Activated T-cell treated with anti-CD3 and anti-CD28 coated beads, Interleukin-2, amount 50 U/mL, for 24 hours (primary cell): ENCODE measurements at places on chromosomes 3 and 15.

DNA sequence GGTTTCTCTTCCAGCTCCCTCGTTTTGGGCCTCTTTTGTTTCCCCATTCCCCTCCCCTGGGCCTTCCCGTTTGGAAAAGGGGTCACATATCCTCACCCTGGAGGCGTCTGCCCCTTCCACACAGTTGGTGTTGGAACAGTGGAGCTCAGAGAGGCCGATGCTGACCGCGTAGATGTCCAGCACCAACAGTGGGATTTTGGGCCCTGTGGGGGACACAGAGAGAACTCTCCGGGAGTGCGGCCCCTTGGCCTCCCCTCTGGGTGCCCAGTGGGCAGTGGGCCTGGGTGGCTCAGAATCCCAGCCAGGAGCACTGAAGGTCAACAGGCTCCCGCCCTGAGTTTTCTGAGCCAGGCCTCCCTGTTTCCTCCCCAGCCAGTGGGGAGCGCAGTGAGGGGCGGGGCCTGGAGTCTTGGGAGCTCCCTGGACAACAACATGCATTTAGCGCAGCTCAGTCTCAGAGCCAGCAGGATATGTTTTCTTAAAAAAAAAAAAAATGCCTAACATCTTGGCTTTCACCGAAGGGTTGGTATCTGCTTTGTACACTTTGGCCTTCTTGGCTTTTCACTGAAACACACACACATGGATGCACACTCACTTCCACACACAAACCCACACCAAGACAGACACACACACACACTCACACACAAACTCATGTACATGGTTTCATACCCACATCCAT lies 670 bp upstream of the ISLR start:
- DNase-seq: no peak

DNA sequence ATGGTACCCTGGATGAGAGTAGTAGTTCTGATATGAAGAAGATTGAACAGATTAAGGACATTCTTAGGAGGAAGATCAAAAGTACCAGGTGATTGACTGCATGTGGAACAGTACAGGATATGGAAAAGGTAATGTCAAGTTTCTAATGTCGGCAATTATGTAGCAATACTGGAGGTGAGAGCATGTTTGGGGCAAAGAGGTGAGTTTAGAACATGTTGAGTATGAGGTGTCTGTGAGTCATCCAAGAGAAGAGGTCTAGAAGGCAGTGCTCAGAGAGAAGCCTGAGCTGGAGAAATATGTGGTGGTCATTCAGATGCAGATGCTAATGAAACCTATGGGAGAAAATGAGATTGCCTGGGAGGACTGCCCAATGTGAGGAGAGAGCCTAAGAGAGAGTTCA lies 305.6 kb downstream of the ZBTB20 start:
- DNase-seq: no peak

DNA sequence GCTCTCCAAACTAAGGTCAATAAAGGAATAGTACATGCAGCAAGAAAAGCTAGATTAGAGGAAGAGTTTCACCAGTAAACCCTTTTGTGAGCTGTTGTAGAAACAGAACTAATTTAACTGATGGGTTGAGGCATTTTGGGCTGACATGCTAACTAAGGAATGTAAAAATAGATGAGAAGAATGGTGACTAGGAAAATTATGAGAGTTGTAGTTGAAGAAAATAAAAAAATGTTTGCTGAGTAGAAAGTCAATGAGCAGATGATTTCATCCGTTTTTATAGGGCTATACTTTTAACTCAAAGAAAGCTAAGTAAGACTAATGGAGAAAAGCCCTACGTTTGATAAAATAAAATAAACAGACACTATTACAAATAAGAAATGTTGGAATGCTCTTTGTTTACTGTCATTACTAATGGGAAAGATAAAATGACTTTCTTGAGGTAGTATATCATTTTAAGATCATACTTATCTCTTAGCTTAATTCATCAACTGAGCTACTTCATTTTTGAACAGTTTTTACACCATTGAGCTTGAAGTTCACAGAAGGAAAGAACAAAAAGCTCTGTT lies 209.4 kb upstream of the DPH6 start:
- no peak for DNase-seq

GRCh38 chr3:153144779-153145178 lies 17.2 kb upstream of the RAP2B start:
- no peak for DNase-seq

DNA sequence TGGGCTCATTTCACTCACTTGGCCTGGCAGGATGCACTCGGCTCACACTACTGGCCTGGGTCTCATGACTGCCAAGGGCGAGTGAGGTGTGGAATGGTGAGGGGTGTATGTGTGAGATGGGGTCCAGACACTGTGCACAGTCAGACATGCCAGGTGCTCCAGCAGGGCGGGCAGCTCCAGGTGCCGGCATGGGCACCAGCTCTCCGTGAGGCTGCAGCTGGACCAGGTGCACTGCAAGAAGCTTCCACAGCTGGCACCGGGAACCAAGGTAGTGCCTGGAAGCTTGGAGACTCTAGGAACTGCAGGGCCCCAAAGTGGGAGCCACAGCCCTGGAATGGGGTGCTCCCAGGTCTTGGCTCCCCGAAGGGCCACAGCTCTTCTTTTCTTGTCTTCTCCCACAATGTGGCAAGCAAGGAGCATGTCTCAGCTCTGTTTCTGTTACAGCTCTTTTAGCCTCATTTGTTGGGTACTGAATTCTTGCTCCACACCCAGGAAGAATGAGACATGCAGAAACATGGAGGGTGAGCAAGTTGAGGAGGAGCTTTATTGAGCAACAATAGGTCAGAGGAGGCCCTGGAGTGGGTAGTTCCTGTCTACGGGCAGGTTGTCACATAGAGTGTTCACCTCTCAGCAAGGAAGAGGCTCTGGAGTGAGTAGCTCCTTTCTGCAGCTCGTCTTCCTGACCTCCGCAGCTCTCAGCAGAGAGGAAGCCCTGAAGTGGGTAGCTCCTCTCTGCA lies 762.8 kb downstream of the CADM2 start:
- no peak for DNase-seq

DNA sequence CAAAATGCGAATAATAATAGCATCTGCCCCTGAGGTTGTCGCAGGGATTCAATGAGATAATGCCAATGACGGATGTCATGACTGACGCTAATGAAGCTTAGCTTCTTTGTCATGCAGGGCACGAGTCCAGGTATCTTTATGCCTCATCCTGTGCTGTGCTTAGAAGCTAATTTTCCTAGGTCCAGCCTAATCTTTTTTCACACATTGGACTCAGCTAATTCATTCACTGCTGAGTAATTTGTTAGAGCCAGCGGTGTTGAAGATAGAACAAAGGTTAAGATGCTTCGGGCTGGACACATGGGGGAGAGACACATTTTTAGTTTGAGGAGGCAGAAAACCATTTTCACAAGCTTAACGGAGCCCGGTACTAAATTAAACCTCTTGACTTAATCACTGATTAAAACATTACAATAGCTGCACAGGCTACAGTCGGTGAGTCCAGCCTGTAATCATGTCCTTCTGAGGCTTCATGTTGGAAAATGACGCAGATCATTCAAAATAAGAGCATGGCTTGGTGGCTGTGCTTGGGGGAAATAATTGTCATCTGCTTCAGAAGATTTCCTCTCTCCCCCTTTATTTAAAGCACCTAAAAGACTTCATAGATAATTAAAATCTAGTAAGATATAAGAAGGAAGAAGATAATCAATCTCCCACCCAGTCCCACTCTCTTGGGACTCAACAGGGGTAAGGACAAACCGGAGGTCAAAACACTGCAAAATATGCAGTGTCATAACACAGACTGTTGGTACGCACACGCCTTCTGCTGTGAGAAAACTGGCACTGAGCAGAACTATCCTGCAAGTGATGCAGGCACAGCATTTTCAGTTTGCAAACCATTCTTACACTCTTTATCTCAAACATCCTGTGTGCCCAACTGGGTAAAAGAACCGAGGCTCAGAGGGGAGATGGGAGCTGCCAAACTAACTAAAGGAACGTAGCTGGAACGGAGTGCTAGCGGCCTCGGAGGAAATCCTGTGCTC lies 3.3 kb upstream of the CCDC174 start:
- DNase-seq: no peak

DNA sequence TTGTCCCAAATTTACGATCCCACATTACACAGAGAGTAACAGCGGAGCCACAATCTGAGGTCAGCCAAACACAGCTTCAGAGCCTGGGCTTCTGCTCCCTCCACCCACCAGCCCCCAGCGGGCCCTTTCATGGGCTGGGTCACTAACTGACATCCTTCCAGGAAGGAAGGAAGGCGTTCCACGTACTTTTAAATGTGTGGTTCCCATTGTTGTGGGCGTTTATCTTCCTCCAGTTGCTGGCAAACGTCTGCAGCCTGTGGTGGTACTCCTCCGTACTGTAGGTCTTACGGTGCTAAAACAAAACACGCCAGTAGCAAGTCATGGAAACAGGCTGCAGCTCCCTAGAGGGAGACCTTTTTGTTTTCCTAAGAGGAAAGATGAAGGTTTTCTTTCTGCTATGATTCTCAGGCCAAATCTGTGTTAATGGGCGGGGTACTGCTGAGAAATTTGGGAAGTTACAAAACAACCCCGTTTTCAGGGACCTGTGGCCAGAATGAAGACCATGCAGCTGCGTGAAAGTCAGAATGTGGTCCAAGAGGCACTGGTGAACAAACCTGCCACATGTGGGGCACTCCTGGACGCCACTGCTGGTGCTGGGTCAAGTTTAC lies 7.6 kb downstream of the CTSH start:
- no peak for DNase-seq

DNA sequence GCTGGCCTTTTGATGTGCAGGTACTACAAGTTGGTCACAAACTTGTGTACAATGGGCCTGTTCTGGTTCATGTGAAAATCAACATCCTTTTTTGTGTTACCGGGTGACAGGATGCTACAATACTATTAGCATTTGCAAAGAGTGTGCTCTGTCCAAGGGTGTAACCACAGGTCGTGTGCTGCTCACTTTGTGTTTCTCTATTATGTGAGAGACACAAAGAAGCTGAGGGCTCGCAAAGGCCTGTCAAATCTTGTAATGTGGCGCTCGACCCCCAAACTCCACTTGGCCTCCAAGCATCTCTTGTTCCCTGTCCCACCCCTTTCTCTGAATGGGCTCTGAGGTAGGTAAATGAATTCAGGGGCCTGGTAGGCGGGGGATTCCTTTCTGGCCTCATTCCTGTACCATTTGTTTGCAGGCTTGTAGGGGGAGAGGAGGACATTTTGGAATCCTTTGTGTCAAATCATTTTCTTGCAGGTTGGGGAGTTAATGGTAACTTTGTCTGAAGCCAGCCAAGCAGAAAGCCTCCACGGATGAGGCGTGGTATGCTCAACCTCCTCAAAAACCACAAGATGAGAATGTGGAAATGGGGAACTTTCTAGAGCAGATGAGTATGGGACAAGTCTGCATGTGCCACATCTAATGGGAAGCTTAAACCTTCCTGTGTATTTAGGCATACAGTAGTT lies 109.1 kb downstream of the OPA1 start:
- DNase-seq: no peak

DNA sequence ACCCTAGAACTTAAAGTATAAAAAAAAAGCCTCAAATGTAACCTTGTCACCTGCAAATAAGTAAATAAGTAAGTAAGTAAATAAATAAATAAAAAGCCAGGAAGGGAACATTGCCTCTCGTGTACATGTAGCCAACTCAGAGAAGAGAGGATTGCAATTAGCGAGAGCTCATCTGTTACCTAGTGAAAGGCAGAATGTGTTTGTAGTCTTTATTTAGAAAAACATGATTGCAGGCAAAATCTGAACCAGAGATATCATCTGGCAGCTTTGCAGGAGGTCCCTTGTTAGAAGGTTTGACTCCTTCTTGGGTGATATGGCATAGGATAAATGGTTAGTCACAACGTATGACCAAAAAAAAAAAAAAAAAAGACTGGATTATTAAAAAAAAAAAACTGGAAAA lies 71.6 kb upstream of the SYN2 start:
- no peak for DNase-seq
